ENCODE measurements at places on chromosomes 2 and 18.

DNA sequence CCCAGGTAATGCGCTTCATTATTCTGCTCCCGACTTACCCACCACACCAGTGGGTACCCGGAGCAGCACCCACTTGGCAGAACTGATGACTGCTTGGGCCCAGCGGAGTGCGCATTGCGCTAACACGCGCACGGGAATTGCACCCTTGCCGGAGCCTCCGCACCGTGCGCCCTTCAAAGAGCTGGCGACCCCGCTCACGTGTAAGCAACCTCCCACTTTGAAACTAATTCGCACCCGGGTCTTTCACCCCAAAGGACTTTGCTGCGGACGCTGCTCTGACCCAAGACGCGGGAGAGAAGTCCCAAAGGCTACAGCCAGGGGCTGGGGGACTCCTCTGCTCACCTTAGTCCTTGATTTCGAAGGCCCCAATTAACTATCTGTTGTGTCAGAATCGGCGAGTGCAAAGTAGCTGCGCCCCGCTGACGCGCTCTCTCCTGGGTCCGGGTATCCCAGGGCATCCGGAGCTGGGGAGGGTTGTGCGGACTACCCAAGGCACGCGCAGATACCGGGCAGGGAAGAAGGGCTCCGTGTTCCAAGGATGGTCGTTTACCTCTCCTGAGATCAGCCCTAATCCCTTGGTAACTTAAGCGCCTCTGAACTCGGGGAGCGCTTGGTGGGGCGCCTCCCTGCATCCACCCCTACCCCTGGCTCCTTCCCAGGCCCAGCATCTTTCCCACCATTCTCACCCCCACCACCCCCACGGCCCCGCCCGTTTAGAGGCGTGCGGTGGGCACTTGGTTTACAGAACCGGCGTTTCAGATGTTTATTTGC, 13.1 kb upstream of the SATB2 start:
- DNase-seq: no peak

DNA sequence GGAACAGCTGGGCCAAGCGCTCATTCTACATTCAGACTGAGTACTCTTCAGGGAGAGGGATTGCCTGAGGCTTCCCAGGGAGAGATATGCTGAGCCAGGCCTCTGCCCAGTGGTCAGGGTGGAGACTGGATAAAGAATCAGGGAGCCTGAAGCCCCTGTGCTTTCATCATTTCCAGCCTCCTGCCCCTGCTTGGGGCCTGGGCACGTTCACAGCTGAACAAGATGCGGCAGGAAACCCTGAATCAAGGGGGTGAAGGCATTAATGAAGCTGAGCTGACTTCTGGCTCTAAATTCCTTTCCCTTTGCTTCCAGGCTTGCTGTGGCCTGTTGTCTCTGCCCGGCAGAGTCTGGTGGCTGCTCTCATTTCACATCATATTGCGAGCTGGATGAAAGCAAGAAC, 35.0 kb downstream of the RPL37A start:
- no peak for DNase-seq

DNA sequence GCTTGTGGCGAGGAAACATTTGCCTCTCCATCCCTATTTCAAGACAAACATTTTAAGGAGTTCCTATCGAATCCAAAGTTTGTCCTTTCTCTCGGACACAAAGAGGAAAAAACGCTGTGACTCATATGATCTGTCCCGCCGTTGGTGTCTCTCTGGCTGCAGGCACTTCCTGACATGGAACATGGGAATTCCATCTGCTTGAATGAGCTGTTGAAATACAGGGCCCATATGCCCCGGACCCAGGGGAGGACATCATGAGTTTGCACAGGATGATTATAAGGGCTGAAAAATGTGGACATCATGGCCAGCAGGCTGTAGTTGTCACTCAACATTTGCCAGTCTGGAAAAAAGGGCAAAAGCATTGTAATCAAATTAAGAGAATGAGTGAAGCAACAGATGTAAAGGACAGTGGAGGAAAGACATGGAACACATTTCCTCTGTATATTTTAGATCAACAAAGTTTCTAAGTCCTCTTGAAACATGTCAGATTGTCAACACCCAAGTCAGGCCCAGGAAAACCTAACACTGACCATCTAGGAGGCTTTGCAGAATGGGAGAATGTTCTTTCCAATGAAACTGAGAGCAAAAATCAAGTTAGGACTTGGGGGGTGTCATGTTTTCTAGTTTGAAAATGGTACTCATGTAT, 103.2 kb upstream of the SMIM21 start:
- no peak for DNase-seq

- DNase-seq: no peak
These were observed at the start of gene PLCD4 for GRCh38 chr2:218607436-218608115. TSS of gene PLCD4 (plus strand) at chr2:218607899. CDS start at chr2:218615740, 7,841 bp downstream.

GRCh38 chr18:34467058-34467457, 242.3 kb upstream of the NOL4 start:
- no peak for DNase-seq

DNA sequence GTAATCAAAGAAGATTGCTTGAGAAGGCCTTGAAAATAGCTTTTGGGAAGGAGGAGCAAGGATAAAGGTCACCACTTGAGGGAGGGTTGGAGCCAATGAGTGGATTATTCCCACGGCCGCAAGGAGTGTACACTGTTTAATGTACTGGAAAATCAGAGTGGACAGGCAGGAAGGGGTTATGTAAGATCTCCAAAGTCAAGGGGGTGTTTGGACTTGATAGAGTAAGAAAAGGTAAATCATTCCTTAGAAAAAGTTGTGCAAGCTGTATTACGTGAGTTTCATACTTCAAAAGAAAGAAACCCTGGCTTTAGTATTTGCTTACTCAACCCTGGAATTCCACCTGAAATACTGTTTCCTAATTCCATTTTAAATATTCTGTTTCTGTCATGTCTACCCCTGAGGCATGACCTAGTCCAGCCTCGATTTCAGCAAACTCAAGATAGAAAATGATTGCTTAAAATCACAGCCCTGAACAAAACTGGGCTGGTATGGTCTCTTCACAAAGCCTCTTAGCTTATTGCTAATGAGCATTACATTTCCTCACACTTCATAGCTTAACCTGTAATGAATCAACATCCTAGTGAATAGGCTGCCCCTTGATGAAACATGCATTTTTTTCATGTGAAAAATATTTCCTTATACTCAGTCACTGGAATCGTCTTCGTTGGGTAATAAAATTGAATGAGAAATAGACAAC, 1.1 kb downstream of the MREG start:
- DNase-seq: no peak

- DNase-seq: no peak
These were observed 8.7 kb upstream of the KIAA2012 start for GRCh38 chr2:202064171-202064880.

- no peak for DNase-seq
These were observed 378.6 kb upstream of the SLC14A2 start for GRCh38 chr18:45236676-45237075.

GRCh38 chr2:236744716-236745115, 175.1 kb downstream of the ACKR3 start:
- no peak for DNase-seq

GRCh38 chr2:152084076-152084475, 14.8 kb downstream of the CACNB4 start:
- no peak for DNase-seq

DNA sequence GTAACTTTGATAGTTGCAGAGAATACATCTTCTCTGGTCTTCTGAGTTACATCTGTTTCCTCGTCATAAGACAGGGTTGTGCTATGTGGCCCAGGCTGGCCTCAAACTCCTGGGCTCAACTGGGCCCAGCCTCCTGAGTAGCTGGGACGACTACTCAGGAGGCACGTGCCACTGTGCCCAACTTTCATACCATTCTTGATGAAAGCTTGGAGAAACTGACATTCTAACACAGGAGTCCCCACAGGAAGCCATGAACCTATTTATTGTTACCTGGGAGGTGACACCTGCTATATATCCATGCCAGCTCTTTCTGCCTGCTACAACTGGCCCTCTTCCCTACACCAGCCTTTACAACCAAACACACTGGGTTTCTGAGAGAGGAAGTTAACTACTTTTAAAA, 19.1 kb downstream of the EIF2AK3 start:
- DNase-seq: no peak

DNA sequence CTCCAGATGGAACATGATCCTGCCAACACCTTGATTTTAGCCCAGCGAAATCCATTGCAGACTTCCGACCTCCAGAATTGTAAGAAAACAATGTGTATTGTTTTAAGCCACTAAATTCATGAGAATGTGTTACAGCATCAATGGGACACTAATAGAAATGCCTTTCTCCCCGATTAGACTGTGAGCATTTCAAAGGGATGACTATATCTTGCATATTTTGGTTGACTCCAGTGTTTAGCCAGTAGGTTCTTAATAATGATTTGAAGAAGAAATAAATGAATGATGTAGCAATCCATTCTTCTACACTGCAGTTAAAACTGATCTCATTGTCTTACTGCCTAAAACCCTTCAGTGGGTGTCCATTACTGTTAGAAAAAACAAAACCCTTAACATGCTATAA, 67.4 kb upstream of the ACVR1C start:
- no peak for DNase-seq

DNA sequence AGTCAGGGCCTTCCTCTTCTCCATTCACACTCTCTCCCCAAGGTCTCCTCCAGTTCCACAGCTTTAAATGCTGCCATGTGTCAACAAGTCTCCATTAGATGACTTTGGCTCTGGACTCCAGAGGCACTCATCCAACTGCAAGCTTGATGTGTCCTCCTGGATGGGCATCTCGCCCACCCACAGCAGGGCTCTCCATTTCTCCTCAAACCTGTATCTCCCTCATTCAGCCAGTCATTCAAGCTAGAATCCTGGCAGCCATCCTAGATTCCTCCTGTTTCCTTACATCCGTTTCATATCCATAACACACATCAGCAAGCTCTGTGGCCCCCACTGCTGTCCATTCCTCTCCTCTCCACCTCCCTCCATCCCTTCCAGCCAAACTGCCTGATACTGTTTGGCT, 88.4 kb upstream of the AFF3 start:
- no peak for DNase-seq

- DNase-seq: no peak
These were observed 447 bp downstream of the TRAF3IP1 start for GRCh38 chr2:238320648-238321281.

DNA sequence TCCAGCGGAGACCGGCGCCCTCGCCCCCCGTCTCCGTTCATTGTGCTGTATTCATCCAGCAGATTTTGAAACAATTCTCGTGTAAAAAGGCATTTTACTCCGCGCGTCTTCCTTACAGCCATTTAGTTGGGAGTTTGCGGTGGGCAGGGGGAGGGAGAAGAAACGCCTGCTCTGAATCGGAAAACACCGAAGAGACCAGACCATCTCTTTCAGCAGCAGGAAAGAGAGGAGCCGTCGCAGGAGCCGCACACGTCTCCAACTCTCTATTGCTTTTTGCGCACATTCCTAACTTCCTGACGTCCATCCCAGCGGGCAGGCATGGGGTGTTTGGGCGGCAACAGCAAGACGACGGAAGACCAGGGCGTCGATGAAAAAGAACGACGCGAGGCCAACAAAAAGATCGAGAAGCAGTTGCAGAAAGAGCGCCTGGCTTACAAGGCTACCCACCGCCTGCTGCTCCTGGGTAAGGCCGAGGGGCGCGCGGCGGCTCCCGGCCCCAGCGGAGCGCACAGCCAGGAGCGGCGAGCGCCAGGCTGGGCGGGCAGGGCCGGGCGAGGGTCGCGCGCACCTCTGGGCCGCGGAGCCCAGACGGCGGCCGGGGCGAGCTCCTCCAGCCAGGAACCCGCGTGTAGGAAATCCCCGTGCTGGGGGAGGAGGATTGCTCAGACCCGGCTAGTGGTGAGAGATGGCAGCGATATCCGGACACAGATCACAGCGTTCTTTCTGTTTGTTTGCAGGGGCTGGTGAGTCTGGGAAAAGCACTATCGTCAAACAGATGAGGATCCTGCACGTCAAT, 63.2 kb downstream of the GNAL start:
- no peak for DNase-seq

- DNase-seq: no peak
These were observed 32.4 kb upstream of the VIT start for GRCh38 chr2:36663851-36664695.

DNA sequence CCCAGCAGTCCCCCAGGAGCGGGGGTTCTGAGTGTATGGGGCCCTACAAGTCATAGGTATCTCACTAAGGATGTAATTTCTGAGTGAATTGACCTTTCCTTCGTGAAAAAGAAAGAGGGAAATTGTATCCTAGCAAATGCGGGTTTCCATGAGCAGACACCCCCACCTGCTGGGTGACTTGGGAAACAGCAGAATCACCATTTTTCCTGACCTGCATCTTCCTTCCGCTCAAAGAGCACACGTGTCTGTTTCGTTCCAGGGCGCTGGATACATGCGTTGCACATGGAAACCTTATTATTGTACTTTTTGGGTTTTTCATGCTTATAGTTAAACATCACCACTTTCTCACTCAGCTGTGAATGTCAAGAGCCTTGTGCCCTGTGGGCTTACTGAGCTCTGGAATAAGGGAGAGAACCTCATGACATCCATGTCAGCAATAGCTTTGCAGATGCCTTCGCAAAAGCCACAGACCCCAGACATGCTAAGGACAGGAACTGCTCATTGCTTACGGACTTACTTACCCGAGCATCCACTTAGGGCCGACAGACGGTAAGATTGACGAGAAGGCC, 132.8 kb downstream of the TPO start:
- no peak for DNase-seq

GRCh38 chr2:143732076-143732475, 602.9 kb downstream of the ARHGAP15 start:
- no peak for DNase-seq

DNA sequence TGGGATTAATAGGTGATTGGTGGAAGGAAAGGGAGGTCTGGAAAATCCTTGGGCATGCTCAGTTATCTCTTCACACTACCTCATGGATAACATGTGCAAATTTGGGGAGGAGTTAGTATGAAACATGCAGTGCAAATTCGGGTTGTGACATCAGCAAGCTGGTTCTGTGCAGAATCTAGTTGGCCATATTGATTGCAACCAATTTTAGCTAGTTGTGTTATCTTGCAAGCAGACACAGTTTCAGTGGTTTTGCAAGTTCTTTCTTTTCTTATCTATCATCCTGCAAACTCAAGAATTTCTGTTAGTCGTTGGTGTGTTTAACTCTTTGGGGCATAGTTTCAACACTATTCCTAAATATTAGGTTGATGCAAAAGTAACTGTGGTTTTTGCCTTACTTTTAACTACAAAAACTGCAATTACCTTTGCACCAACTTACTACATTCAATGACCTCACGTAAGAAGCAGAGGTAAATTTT, 135.4 kb downstream of the PTH2R start:
- no peak for DNase-seq

DNA sequence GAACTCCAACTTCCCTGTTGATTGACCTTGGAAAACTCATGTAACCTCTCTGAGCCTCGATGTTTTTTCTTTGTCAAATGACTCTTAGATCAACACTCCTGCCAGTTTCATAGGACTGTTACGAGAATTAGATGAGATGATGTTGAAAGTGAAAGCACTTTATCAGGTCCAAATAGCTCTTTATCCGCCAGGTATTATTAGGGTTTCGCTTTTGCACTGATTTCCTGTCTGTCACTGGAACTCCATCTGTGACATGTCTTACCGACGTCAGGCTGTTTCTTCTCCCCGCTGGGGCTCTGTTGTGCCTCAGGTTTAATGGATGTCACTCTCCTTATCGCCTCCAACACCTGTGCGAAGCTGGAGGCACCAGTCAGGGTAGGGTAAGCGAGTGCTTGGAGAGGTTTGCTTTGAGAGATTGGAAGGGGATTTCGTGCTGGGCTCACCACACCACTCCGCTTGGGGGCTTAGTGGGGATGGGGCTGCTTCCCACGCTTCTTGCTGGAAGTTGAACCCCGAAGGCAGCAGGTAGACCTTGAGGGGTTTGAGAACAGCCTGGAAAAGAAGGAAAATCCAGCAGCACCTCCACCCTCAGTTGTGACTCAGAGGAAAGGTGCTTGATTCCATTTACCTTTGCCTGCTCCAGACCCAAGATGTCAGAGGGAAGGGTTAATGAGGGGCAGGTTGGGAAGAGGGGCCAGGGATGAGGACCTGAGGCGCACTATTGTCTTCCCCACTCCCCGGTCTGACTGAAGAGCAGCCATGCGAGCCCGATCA, 4.3 kb downstream of the GAD1 start:
- DNase-seq: no peak
